NB4 (cell line): ENCODE measurements at places on chromosomes 5 and 9.

DNA sequence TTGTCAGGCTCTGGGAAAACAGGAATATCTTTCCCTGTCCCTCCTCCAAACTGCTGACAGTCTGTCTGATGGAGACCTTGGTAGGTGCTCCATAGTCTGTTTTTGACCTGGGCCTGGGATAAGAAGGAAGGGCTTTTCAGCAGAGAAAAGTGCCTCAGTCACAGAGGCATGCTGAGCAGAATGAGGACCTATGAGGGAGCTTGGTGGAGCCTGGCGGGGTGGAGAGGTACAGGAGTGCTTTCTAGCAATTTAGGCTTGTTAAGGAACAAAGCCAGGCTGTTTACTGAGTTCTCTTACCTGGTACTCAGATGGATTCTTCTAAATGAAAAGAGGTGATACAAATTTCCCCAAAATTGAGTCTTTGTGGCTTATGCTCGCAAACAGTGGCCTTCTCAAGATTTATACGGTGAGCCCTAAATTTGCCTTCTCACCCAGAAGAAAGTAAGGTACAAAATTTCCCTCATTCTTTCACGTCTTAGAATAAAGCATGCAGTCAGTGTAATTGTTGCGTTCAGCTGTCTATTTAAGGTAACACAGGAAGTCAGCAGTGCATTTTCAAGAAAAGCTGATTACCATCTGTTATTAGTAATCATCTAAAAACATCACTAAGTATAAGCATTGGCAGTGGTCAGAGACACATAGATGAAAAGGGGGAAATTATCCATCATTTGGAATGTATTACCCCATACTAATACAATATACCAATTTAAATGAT is 28.6 kb upstream of the IL13 start:
- no peak for DNase-seq

DNA sequence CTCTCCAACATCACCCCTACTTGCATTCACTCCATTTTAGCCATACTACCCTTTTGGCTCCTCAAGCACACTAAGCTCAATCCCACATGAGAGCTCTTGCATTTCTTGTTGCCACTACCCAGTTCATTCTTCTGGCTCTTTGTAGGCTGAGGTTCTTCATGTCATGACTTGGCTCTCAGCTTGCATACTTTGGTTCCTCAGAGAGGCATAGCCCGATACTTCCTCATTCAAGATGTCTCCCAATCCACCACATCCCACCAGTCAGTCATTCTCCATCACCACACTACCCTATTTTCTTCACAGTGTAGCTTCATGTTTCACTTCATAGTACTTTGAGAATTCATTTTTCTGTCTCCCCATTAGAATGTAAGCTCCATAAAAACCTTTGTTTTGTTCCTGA is 116.7 kb downstream of the NR6A1 start:
- DNase-seq: peak; percentile 54

GRCh38 chr5:37721447-37721871 is 118.4 kb downstream of the GDNF start:
- DNase-seq: peak; percentile 12

DNA sequence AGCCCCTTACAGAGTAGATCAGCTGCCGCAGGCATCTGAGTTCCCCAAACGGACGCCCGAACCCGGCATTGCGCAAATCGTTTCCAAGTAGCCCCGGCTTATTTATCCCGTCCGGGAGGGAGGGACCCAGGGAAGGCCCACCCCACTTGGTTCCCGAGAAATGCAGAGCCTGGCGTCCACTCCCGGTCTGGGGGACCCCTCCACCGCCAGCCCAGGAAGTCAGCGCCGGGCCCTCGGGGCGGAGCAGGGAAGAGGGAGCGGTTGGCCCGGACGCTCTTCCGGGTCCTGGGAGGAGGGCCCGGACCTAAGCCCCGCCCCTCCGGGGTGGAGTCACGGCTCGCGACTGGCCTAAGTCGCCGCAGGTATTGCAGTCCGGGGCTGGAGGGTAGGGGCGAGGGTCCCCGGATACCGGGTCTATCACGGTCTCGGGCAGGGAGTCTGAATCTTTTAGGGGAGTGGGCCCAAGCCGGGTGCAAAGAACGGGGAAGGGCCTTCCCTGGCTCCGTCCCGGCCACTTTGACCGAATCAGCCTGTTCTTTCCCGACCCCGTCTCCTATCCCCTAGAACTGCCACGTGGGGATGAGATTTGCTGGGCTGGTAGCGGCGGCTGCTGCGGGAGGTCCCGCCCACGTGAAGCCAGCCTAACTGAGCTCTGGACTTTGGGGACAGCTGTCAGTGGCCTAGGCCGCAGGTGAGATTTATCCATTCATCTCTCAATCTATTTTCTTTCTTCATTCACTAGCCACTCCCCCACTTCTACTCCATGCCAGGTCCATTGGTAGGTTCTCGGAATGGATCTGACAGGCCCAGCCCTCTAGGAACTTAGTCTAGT is at the start of gene RABEPK:
RABEPK (plus strand) TSS at position 327 of the 832 bp plus-strand sequence. CDS start 2,472 bp downstream, outside the sequence.
- DNase-seq: peak; percentile 96

- no peak for DNase-seq
Measured at GRCh38 chr5:150604010-150604409, 36.5 kb upstream of the SYNPO start.

DNA sequence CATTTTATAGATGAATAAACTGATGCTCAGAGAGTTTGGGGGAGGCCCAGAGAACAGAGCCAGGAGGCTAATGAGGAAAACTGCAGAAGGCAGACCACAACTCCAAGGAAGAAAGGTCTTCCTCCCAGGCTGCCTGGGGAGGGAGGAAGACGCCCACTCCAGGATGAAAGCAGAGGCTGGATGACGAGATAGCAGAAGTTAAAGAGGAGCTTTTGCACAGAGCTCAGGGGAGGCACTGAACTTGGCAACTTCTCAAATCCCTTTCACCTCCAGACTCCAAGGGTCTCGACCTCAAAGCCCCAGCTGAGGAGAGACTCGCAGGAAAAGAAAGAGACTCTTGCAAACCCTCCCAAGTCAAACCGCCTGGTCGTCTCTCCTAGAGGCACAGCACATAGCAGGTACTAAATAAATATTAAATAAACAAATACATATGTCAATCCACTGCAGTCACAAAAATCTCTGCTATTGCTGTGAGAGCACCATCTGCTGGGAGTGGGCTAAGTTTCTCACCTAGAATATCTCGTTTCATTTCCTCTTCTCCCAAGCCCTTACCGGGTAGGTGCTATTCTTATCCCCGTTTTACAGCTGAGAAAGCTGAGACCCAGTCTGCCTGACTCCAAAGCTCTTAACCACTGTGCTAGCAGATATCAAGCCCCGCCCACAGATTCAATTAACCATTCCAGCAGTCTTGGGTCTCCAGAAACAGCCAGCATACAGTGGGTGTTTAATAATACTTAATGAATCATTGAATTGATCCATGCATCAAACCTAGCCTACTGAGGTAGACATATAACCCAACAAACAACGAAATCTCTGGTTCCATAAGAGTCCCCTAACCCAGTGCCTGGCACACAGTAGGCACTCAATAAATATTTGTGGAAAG is 97.8 kb upstream of the HAND1 start:
- DNase-seq: peak; percentile 9

GRCh38 chr9:38083858-38084555 is 15.0 kb upstream of the SHB start:
- no peak for DNase-seq

DNA sequence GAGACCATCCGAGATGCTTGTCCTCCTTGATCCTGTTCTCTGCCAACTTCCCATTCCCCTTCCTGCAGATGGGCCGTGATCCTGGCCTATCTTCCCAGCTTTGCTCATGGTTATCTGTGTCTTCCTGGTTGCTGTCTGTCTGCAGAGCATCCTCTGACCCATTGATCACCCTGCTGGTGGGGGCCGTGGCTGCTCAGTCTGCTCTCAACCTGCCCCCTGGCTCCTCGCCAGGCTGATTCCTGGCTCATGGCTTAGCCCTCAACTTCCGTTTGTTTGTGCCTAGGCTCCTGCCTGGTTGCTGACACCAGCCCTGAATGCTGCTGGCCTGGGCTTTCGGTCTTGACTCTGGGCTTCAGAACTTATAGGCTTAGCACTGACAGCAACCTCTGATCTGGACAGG is 67.1 kb upstream of the SMIM15 start:
- no peak for DNase-seq

DNA sequence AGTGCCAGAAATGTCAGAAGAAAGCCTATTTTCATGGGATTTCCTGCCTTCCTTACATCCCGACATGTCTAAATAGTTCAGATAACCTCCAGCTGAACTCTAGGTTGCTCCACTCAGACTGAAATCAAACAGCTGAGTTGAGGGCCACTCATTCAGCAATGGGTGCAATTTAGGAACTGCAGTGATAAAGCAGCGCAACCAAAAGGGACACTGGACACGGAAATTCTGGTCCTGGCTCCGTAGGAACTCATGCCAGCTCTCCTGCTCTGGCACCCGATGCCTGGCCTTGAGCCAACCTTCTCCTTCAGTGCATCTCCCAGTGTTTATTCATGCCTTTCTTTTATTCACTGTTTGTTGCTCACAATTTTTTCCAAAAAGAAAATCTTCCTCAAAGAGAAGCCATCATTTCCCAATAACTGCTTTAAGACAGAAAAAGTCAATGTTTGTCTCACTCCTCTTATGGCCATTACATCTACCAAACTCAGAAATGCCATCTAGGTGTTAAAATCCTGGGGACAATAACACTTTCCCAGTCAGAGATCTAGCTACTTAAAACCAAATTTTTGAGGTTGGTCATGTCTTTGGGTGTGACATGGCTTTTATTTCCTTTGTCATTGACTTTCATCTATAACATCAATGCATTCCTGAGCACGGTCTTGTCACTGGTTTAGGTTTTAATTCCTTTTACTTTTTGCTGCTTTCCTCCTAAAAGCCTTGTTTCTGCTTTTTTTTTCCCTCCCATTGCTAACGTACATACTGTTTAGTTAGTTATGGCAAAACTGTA is 126.9 kb downstream of the PDE4D start:
- DNase-seq: no peak

- DNase-seq: peak; percentile 52
Measured at GRCh38 chr5:123512611-123513461, 859 bp downstream of the CSNK1G3 start.

- DNase-seq: peak; percentile 40
Measured at GRCh38 chr5:176810081-176810597, at the start of gene UNC5A. TSS of gene UNC5A (plus strand) at chr5:176810559. CDS start at chr5:176810751, 192 bp downstream.

- peak; percentile 48 for DNase-seq
Measured at GRCh38 chr5:142888469-142889085, 118.4 kb downstream of the ARHGAP26 start.

GRCh38 chr9:117679416-117679815 is 24.8 kb upstream of the TLR4 start:
- DNase-seq: no peak
